ENCODE measurements at places on chromosomes 3 and 15.
A peak's percentile ranks its signal among the peaks of the same experiment; 100 is the strongest.

DNA sequence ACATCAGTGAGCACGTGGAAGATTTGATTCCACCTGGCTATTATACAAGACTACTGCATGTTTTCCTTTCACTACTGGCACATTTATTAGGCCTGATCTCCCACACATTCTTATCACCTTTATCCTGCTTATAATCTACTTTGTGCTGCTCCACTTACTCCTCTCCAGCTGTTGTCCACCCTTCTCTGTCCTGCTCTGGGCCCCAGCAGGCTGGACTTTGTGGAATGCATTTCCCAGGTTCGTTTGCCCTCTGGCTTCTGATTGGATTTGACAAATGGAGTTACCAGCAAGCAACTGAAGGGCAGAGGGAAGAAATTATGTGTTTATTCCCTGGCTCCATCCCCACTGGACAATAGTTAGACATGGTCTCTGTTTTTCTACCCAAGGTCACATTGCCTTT is 75.5 kb downstream of the DCLK3 start:
- no peak for DNase-seq

- DNase-seq = no peak
Observed at GRCh38 chr3:30401971-30402370, 204.4 kb upstream of the TGFBR2 start.

- DNase-seq = no peak
Observed at GRCh38 chr3:36381311-36381956, 1.1 kb downstream of the STAC start.

DNA sequence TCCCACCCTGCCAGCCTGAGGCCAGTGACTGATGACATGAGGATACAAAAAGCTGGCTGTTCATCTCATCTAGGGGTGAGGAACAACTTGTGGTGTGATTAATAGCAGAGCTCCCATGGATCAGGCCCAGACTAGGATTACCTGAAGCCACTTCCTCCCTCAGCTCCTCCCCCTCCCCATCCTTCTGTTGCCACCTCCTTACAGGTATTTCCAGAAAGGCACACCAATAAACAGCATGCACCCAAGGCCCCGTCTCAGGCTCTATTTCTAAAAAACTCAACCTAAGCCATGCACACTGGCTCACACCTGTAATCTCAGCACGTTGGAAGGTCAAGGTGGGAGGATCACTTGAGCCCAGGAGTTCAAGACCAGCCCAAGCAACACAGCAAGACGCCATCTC is 54.1 kb downstream of the SRGAP3 start:
- DNase-seq = no peak

GRCh38 chr3:103440539-103441203 is 1005.9 kb downstream of the ZPLD1 start:
- peak; percentile 23 for DNase-seq

GRCh38 chr3:58692484-58692883 is 25.9 kb upstream of the FAM3D start:
- no peak for DNase-seq

DNA sequence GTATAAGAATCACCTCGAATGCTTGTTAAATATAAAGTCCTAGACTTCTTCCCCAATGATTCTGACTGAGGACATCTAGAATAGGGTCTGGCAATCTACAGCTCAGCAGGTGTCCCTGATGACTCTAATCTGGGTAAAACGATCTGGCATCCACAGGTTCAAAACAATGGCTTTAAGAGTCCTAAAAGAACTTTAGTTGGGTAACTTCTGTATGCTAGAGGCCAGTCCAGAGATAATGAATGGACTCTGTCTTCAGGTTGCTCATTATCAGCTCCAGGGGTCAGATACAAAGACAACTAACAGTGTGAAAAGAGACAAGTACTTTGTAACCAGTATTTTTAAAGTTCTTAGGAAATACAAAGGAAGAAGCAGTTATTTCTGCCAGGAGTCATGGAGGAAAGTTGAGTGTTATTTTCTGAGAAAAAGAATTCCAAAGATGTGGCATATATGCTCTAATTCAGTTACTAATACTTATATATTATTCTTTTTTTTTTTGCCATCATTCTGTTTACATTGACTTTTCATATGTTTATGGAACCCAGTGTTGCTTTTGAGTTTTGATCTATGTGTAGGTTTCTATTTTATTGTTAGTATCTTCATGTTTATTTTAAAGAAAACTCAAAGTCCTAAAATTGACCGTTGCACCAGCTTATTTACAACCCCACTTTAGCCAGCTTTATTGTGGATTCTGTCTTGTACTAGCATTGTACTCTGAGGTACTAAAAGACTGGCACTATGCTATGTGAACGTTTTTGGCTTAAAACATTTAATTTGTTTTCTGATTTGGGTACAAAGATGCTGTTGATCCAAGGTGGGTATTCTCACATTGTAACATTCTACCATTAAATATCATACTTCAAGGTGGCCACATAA is 3.1 kb upstream of the GPR15 start:
- no peak for DNase-seq

DNA sequence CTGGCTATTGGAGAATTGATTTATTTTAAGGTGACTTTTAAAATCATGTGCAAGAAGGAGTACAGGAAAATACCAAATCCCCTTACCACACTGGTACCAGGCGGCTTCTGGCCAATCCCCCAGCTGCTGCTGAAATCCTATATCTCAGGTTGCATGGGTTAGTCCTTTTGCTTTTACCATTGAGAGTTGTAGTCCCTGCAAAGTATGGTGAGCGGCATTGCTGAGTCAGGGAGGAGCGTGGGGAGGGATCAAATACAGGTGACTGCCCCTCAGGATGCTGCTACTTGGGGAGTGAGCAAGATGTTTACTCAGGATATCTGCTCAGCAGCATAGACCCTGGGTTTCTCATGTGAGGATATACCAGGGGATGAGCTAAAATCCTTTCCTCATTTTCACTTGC is 131.9 kb upstream of the STAC start:
- no peak for DNase-seq

- DNase-seq = peak; percentile 58
Observed at GRCh38 chr3:65030847-65031463, 343.2 kb upstream of the ADAMTS9 start.

DNA sequence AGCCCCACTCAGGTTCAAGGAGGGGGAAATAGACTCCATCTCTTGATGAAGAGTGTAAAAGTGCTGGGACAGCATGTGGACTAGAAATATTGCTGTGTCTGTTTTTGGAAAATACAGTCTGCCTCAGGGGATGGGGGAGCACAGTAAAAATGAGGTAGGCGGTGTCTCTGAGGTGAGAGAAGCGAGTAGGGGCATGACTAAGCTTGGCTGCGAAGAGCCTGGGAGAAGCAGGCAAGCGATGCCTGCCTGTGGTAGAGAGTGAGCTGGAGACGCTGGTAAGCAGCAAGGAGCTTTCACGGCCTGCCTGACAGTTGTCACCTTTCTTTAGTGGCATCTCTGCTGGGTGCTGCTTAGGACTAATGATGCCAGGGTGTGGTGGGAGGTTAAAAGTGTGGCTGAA is 49.0 kb upstream of the DCLK3 start:
- no peak for DNase-seq

GRCh38 chr3:71444028-71444860 is 139.3 kb downstream of the FOXP1 start:
- DNase-seq = peak; percentile 97

DNA sequence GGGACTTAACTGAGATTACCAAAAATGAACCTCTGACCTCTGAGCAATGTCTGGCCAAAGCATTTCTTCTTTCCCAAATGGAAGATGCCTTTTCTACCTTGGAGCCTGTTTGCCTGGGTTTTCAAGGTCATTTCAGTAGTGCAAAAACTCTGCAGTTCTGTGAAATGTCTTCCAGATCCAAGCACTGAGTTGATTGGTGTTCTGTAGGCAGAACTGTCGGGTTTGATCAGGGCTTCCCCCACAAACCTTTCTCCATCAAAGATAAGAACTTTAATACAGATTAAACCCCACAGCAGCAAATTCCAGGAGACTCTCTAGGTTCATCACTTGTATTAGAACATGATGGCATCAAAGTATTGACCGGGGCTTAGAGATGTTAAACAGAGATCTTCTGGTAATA is 192.7 kb upstream of the TOPAZ1 start:
- DNase-seq = no peak

GRCh38 chr3:140972833-140973232 is 31.2 kb downstream of the SLC25A36 start:
- peak; percentile 13 for DNase-seq

- no peak for DNase-seq
Observed at GRCh38 chr15:74369084-74369745, 1.8 kb upstream of the CYP11A1 start.

- DNase-seq = no peak
Observed at GRCh38 chr15:49223536-49224274, 53.7 kb downstream of the GALK2 start.

GRCh38 chr15:100762913-100763834 is 116.5 kb upstream of the ALDH1A3 start:
- no peak for DNase-seq

DNA sequence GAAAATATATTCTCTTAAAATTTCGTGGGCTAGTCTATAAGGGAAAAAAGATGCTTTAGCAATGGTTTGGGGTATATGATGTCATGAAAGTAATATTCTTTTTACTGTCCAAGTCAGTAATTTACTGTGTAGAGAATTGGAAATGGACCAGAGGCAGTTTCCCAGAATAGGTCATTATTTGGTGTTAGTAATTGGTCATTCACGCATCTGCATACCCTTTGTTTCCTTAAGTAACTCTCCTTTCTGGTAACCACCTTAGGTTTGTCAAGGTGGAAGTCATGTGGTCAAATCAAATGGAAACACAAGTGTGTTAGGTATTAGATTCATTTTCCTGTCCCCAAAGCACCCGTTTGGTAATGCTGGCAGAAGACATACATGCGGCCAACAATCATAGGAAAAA is 23.9 kb downstream of the FBXO22 start:
- DNase-seq = no peak

GRCh38 chr15:71393383-71393782 is 278.1 kb downstream of the THSD4 start:
- no peak for DNase-seq

- DNase-seq = no peak
Observed at GRCh38 chr15:84016371-84016770, 219.2 kb upstream of the GOLGA6L4 start.

- peak; percentile 45 for DNase-seq
Observed at GRCh38 chr15:64355348-64355943, 527 bp downstream of the CSNK1G1 start.

- no peak for DNase-seq
Observed at GRCh38 chr15:63072809-63073277, 30.3 kb downstream of the TPM1 start.

GRCh38 chr3:5010706-5011554 is 31.7 kb downstream of the BHLHE40 start:
- DNase-seq = peak; percentile 40

DNA sequence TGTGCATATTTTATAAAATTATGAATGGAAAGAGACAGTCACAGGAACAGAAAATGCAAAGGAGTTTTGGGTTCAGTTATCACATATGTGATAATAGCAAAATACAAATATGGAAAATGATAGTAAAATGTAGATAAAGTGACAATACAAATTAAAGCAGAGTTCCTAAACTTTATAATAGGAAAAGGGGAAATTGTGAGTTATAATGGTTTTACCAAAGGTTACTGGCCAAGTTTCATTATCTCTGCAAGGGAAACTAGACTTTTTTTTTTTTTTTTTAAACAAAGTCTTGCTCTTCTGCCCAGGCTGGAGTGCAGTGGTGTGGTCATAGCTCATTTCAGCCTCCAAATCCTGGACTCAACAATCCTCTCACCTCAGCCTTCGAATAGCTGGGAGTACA is 228.7 kb upstream of the CGNL1 start:
- DNase-seq = no peak

GRCh38 chr3:188775412-188775811 is 396.4 kb upstream of the TPRG1 start:
- no peak for DNase-seq

DNA sequence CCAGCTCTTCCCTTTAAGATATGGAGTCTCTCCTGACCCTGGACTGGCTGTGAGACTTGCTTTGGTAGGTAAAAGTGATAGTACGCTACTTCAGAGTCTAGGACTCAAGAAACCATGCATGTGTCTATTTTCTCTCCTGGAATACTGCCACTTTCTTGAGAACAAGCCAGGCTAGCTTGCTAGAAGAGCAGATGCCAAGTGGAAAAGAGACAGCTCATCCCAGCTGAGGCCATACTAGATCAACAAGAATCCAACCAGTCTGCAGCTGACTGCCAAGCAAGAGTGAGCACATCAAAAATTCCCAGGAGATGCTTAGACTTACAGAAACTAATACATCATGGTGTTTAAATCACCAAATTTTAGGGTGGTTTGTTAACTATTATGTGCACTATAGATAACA is 208.3 kb upstream of the RBMS3 start:
- DNase-seq = no peak

DNA sequence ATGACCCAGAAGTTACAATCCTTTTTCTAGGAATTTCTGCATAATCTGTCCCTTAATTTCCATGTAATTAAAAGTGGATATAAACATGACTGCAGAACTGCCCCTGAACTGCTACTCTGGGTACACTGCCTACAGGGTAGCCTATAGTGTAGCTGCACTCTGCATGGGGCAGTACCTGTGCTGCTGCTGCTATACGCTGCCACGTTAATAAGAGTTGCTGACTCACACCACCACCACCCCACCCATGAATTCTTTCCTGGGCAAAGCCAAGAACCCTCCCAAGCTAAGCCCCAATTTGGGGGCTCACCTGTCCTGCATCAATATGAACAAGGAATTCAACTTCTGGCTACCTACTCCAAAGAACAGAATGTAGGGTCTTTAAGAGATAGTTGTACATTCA is 13.9 kb downstream of the HDGFL3 start:
- DNase-seq = no peak

DNA sequence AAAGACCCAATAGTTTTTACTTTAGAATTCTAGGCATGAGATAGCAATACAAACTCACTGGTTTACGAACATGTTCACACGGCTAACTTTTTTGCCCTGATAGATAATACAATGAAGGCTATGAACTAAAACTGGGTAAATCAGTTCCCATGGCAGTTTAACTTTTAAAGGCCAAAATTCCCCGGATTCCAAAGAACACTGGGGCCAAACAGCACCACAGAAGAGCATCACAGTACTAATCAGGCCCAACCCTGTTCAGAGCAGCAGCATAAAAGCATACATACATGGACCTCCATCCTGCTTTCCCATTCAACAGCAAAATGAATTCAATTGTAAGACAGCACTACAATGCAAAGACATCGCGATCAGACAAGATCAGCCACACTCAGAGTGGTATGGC is 540.3 kb upstream of the CCDC54 start:
- no peak for DNase-seq

DNA sequence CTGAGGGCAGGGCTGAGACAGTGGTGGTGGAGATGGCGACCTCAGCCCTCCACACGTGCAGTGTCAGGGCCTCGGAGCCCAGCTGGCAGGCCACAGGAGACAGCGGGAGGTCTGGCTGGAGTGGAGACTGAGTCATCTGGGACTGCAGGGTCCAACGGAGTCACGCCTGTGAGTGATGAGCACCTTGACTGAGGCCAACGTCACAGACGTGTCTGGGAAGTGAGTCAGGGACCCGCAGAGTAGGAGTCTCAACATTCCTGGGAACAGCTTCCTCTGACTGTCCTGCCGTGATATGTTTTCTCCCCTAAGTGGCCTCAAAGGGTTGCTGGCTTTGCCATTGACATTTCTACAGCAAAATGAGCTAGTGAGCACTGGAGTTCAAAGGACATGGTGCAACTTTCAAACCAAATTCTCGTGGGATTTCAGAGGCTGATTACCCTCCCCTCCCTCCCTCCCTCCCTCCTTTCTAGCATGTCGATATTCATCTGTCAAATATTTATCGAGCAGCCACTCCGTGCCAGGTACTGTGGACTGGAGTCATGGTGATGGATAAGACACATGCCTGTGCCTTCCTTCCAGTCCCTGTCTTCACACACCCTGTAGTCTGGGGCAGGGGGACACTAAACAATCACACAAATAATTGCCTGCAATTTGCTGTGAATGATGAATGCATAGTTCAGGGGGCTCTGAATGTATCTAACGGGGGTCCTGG is 53.3 kb upstream of the AMOTL2 start:
- DNase-seq = peak; percentile 41

Data from NB4 (cell line).